Aorta (tissue), 5 donors: ENCODE measurements at places on chromosomes 12 and 14. TPM values are rescaled to one million over a fixed set of nuclear protein-coding genes. Genes with fewer than 3 reads are reported as not detected.
A peak's percentile ranks its signal among the peaks of the same experiment; 100 is the strongest.

DNA sequence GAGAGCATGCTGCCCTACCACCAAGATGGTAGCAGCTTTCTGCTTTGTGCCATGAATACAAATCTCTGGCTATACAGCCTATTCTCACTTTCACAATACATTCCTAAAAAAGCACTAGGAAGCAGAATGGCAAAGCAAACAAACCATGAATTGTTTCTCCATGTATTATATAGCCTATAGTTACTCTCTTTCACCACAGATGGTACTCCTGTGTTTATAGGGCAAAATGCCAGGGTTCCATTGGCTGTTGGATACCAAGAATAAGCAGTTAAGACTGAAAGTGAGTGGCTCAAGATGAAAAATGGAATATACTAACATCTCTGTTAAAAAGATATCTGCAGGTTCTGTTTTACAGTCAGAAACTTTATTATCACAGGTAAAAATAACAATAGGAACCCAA lies 11.1 kb downstream of the ARF3 start:
- DNase-seq, result no peak

- DNase-seq, result peak; percentile 87
Observed at GRCh38 chr12:50066402-50066801, 9.0 kb downstream of the ASIC1 start.

DNA sequence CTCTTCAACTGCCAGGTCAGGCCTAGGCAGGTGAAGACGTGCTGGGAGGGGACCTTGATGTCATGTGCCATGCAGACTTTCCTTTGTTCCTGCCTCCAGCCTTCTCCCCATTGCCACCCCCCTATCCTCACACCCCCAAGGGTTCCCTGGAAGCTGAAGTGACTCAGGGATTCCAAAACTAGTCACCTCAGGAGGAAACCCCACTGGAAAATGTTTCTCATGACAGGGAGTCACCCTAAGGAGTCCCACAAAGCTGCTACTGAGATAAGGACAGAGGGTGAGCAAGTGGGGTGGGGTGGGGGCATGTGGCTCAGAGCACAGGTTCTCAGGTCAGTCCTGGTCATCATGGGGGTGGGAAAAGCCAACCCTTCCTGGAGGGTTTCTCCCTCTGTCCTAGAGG lies 2.4 kb upstream of the IL25 start:
- DNase-seq, result no peak

DNA sequence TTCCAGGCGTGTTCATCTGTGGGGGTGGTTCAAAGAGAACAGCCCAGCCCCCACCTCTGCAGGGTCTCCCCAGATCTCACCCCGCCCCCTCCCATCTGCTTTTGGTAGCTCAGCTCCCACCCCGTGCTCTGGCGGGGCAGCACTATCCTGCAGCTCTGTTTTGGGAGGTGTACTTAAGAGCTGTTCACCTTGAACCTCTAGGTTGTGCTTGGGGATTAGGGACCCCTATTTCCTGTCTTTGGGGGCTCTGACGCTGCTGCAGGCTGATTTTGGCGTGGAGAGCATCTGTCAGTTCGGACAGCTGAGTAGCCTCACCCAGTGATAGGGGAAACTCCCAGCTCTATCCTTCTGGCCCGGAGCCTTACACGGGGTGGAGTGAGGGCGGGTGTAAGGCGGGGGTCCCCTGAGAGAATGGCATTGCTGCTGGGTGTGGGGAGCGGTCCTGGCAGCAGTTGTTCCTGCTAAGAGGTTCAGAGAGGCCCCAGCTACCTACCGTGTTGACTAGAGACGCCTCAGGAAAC lies 765 bp downstream of the TMEM120B start:
- DNase-seq, result no peak

- DNase-seq, result no peak
Observed at GRCh38 chr12:65656891-65657351, 167.4 kb upstream of the HMGA2 start.

The TEX22 gene
- polyA plus RNA-seq, result 0.18 TPM

GRCh38 chr12:41441180-41441579 lies 253.1 kb downstream of the PDZRN4 start:
- no peak for DNase-seq
